Foreskin keratinocyte (primary cell): ENCODE measurements at places on chromosomes 16 and 17. TPM values are rescaled to one million over a fixed set of nuclear protein-coding genes. Genes with fewer than 3 reads are reported as not detected.
A peak's percentile ranks its signal among the peaks of the same experiment; 100 is the strongest.

TEX14 gene
- not detected in 2 replicates for polyA plus RNA-seq

DNA sequence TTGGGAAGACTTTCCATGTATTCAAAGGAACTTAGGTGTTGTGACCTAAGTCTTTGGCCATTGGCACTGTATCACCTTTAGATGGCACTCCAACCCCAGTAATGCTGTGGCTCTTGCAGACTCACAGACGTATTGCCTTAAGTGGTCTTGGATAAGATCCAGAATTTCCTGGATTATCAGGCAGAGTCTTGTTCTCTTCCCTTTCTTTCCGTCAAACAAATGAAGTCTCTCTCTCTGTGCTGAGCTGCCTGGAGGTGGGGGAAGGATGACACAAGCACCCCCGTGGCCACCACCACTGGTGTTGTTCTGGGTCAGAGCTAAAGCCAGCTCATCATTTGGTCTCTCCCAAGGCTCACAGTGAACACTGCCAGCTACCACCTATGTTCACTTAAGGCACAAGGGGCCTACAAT lies 789.9 kb upstream of the KIF2B start:
- DNase-seq, result peak; percentile 40

DNA sequence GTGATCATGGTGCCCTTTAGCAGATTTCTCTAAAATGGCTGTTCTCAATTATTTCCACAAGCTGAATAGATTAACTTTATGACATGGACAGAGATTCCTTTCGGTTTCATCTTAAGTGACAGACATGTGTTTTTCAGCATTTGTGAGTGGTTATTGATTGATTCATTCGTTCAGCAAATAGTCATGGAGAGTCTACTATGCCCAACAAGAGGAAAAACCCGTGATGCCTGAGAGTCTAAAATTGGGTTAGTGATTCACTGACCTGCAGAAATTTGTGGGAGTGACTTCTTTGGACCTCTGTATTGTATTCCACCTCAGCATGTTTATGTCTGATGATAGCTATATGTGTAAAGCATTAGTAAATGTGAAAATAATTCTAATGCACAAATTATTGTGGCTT lies 28.0 kb upstream of the DUSP14 start:
- DNase-seq, result no peak

ALDH3A2 gene
- polyA plus RNA-seq, result 32.5 and 32.7 TPM in 2 replicates

DNA sequence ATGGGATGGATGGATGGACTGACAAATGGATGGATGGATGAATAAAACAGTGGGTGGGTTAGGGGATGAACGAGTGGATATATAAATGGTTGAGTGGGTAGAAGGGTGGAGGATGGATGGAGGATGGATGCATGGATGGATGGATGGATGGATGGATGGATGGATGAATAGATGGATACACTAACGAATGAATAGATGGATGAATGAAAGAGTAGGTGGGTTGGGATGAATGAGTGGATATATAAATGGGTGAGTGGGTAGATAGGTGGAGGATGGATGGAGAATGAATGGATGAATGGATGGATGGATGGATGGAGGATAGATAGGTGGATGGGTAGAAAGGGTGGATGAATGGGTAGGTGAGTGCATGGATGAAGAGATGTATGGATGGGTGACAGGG lies 62.1 kb downstream of the CDYL2 start:
- DNase-seq, result no peak

DNA sequence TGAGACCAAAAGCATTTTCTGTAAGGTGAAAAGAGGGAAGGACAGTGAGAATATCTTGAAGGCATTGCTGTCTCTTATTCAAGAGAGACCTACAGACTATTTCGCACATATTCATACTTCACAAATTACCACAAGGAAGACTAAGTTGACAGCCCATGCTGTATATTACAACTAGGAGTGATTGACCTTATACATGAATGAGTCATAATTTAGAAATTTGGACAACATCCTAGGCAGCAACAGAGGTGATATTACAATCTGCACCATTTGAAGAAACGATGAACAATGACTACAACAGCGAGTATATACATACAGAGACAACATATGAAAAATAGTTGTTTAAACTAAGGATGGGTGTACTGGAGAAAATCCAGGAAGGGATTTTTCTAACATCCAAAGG lies 971.7 kb downstream of the CDH11 start:
- DNase-seq, result no peak

- DNase-seq, result peak; percentile 84
Observed at GRCh38 chr17:82287868-82288801, 14.6 kb upstream of the CSNK1D start.

DNA sequence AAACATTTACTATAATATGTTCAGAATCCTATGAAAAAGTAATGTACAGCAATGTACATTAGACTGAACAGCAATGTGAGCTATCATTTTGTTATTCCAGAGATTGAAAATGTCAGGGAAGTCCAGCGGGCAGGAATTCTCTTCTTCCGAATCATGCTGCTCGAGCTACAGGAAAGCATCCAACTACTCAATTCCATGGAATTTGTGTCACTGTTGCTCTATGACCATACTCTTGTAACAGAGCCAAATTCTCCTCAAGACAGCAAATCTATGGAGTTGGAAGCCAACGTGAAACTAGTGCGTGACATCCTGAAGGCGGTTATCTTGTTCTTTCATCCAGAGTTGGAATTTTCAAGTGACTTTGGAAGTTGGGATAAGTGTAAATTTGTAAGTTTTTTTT lies 24.8 kb upstream of the NSRP1 start:
- DNase-seq, result no peak

- DNase-seq, result no peak
Observed at GRCh38 chr16:2045965-2046892, 1.4 kb downstream of the NTHL1 start.

DNA sequence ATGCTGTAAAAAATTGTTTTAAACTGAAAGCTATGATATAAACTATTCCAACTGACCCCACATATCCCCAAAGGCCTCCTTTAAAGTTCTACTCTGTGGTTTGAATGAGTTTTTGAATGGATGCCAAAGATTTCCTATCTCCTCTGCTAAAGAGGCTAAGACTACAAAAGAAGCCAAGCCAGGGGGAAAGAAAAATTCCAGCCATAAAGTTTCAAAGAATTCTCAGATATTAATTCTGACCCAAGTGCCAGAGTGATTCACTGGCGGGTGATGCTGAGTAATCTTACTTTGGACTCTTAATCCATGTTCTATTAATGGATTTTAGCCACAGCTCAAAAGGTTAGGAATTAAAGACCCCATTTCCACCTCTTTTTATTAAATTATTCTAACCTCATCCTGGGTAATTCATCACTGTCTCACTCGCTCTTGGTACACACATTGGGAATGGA lies 60.7 kb downstream of the HS3ST3A1 start:
- peak; percentile 38 for DNase-seq
